ENCODE measurements at places on chromosomes 16 and 17.

GRCh38 chr16:89858973-89859614 is 14.3 kb upstream of the TCF25 start:
- DNase-seq, result no peak

GRCh38 chr17:62782730-62783270 is 25.3 kb downstream of the MARCHF10 start:
- DNase-seq, result no peak

GRCh38 chr17:66995944-66996343 is 31.4 kb downstream of the CACNG4 start:
- no peak for DNase-seq

DNA sequence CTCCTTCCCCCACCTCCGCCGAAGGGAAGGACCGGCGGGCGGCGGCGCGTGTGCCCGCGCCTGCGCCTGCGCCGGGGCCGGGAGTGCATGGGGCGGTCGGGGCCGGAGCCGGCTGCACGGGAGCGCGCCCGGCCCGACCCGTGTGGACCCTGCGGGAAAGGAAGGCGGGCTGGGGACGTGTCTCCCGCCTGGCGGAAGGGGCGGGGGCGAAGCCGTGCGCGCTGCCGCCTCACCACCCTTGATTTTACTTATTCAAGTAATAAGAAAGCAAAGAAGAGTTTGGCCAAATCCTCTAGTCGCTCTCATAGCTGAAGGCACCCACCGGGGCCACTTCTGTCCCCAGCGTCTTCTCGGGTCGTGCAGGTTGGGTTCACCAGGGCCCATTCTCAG is 596 bp upstream of the PFN1 start:
- DNase-seq, result peak; percentile 84

DNA sequence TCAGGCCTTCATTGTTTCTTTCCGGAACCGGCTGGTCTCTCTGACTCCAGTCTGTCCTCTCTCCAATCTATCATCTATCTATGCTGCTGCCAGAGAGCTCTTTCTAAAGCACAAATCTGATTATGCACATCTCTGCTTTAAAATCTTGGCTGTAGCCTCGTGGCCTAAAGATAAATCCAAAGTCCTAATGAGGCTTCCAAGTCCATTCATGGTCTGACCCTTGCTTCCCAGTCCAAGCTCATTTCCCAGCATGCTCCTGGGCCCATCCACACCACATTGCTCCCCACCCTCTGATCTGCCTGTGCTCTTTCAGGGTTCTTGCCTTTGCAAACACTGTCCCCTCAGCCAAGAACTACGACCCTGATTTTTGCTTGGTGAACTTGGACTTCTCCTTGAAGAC is 21.5 kb upstream of the PHB1 start:
- no peak for DNase-seq

DNA sequence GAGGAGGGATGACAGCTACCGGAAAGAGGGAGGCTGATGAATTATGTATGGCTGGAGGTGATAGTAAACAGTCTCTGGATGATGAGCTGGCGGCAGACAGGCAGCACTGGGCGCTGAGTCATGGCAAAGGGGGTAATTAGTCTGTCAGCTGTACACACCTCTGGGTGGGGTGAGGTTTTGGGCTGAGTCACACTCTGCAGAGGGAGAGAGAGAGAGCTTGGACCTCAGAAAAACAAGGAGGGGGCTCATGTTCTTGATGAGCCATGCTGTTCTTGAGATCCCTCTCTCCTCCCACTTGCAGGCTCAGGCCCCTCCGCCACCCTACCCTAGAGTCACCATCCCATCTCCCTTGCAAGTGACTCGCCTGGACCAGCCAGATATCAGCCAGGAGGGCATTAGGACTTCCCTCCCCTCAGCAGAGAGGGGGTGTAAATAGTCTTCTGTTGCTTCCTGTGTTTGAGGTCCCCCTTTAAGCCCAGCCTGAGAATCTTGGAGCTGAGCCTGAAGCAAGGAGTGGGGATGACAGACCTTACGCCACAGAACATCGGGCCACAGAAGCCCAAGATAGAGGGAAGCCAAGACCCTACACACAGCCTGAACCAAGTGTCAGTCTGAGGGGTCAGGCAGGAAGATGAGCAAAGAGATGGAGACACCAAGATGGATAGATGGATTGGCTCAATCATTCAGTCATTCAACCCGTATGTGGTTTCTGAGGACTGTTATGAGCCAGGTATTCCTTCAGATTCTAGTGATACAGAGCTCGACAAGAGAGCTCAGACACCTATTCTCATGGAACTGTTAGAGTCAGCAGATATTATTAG is 383.2 kb upstream of the CCL2 start:
- peak; percentile 81 for DNase-seq

GRCh38 chr17:57415751-57416207 is 159.5 kb downstream of the MSI2 start:
- no peak for DNase-seq
